ENCODE measurements at places on chromosomes 13 and 19.

- DNase-seq = no peak
Measured at GRCh38 chr13:22738357-22738756, 442.4 kb upstream of the SGCG start.

DNA sequence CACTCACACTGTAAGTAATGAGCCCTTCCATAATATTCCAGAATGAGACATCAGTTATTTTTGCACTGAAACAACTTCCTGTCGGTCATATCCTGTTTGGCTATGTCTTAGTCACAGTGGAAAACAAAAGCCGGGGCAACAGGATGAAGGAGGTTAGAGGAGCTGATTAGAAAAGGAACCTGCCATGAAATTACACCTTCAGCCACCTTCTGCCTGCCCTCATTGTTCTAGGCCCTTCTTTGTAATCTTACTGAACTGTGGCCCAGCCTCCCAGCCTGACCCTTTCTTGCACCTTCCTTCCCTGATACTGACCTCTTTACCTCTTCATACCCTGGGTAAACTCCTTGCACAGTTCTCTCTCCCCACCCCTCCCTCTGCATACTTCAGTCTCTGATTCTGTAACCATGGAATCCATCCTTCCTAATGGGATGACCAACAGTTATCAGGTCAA is 67.3 kb downstream of the DOCK9 start:
- DNase-seq = no peak

- peak; percentile 72 for DNase-seq
Measured at GRCh38 chr19:18762125-18763023, 28.7 kb downstream of the COMP start.

GRCh38 chr19:33727331-33727998 is 69.2 kb upstream of the KCTD15 start:
- peak; percentile 43 for DNase-seq

DNA sequence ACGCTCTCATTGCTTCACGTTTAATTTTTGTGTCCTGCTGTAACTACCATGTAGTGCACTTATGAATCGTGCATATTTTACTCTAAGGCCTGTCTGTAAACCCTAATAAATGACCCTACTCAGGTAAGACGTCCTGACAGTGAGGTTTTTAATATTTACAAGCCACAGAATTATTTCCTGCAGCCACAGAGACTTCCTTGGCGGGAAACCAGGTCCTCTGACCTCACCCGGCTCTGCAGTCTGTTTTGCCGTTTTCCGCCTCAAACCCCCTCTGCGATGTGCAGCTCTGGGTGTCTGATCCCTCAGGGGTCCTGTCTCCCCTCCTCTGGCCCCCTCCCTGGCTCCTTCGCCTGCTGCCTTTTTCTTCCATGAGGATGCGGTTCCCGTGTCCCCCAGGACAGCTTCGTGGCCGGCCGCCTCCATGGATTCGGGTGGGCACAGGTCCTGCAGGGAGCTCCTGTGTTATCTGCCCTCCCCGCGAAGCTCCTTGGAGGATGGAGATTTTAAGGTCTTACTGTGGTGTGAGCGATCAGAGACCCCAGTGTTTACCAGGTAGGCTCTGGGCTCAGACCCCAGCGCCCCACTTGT is 66.3 kb downstream of the MCF2L start:
- no peak for DNase-seq

DNA sequence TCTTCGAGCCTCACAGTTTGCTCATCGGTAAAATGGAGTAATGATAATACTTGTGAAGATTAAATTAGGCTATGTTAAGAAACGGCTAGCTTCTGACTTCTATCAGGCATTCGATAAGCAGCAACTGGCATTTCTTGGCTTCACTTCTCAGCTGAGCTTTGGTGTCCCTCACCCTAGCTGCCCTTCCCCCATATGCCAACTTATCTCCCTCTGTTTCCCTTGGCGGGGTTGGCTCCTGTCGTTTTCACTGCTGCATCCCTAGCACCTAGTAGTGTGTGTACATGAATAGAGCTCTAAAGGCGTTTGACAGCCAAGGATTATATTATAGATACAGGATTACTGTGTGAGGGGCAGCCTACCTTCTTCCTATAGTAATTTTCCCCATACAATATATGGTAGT is 97.5 kb downstream of the TNFSF11 start:
- DNase-seq = no peak

GRCh38 chr13:90281709-90282108 is 1065.8 kb upstream of the MIR17HG start:
- DNase-seq = no peak

DNA sequence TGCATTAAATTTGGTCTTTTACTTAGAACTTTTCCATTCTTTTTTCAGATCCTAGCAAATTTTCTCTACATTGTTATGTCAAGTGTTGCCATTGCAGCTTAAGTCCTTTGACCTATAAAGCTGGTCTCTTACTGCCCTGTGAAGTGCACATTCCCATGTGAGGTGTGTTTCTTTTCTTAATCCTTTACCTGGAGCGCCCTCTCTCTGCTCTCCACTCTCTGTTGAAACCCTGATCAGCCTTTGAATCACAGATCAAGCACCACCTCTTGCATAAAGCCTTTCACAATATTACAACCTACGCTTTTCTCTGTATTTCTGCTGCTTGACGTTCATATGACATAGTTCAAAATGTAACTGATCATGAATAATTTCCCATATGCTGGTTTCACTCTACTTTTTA is 84.8 kb downstream of the PCDH17 start:
- DNase-seq = no peak

- no peak for DNase-seq
Measured at GRCh38 chr19:29952646-29953045, 10.6 kb downstream of the URI1 start.

- DNase-seq = no peak
Measured at GRCh38 chr13:97588993-97589392, 155.0 kb downstream of the RAP2A start.

- no peak for DNase-seq
Measured at GRCh38 chr19:51824281-51825005, 29.5 kb downstream of the FPR3 start.

DNA sequence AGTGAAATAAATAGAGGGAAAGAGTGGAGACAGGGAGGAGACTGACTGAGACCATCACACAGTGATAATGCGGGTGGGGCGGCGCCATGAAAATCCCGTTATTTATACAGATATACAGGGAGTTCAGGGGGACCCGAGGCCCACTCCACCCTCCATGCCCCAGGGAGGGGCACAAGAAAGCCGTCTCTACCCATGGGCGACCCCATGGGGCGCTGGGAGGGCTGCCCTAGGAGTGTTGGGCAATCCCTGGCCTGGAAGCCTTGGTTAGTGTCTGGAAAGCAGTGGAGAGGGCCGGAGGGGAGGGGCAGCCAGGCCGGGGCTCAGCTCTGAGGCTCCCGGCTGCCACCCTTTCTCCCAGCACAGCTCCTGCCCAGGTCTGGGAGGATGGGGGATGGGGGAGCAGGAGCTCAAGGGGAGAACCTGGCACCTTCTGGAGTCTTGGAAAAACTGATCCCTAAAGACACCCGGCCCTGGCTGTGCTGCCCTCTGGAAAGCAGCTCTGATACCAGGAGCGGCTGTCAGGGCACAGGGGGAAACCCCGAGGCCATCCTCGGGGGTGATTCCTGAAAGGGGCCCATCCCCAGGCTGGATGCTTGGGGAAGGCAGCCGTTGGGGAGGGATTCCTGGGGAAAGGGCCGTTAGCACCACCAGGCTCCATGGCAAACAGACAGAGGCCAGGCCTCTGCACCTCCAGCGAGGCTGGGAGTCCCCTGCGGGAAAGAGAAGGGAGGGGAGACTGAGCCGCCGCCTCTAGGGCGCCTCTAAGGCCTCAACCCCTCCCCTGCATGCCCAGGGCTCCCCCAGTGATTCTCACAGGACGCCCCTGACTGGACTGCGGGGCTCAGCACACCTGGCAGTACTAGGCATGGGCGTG is 3.0 kb upstream of the PRKD2 start:
- DNase-seq = no peak

DNA sequence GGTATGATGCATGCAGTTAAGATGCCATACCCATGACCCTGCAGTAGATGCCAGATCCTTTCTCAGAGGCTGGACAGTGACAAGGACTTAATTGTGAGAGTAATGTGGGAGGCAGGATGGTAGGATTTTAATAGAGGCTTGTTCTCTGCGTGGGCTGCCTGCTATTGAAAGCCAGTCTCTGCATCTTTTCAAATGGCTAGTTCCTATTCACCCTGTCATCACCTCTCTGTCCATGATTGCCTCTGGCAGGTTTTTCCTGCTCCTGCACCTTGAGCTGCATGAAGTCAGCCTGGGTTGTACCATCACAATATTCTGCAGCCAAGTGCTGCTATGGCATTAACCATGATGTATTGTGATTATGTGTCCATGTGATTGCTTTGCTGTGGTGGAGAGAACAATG is 440.5 kb downstream of the ITGBL1 start:
- peak; percentile 12 for DNase-seq

DNA sequence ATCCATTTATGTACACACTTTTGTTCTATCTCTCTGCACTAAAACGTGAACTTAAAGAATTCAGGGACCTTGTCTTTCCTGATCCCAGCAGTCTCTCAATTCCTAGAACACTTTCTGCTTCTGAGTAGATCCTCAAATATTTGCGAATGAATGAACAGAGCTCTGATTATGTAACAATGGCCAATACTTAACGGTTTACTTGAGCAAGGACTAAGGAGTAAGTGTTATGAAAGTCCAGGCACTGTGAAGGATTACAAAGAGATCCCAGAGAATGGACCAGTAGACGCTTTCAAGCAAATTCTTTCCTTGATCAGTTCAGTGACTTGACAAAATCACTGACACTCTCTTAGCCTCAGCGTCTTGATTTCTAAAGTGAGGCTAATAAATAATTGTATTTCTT is 514.5 kb upstream of the KLHL1 start:
- DNase-seq = no peak

DNA sequence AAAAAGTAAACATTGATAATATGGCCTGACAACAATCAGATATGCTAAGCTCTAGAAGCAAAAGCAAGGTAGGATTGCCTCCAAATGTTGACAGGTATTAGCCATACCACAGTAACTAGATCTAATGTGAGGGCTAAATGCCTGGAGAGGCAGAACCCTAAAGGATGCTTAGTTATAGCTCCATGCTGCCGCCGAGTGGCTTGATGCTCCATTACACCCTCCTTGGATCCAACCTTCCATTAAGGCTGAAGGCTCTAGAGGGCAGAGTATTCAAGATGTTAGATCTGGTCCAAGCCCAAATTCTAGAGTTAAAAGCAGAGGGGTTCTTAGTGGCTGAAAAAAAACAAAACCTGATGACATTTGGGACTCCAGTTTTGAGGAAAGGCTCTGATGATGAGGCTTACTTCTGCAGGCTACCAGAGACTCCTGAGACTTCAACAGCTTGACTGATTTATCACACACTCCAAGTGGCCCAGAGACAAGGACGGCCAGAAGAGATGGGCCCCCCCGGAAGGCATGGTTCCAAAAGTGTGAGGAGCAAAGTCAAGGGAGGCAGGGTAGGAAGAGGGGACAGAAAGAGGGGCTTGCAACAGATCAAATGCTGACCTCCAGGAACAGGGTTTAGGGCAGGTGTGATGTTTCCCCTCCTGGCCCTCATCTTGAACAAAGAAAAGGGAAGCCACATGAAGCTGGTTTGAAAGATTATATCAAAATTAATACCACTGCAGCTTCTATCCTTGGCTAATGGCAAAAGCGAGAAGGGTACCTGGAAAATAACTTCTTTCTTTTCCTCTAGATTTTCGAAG is 21.9 kb upstream of the CPB2 start:
- DNase-seq = peak; percentile 72

GRCh38 chr13:51330791-51331190 is 8.7 kb upstream of the SERPINE3 start:
- DNase-seq = no peak

GRCh38 chr13:37026771-37027170 is 26.2 kb downstream of the EXOSC8 start:
- DNase-seq = no peak

GRCh38 chr13:111304603-111305289 is 15.7 kb upstream of the TEX29 start:
- DNase-seq = no peak

DNA sequence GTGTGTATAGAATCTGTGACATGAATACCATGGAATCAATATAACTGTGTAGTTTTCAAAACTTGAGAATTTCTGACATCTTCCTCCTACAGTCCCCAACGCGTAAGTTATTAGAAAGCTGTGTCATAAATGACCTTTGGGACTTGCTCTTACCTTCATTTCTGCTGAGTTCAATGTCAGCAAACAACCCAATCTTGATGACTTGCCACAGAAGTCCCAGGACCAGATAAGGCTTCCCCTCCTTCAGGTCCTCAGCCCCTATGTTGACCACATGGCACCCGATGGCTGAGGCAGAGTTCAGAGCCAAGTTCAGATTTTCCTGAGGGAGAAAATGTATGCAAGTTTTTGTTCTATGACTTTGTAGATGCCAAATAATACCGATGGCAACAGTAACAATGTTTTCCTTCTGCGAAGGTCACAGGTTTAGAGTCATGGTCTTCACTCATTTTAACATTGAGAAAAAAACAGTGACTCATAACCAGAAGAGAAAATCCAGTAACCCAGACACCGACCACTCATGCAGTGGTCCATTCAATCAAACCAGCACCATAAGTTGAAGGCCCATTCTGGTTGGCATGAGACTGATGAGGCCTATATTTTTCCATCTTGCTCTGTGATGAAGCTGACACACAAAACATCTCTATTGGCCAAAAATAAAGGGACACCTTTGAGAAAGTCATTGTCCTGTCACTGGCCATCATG is 29.2 kb downstream of the LCP1 start:
- no peak for DNase-seq

- no peak for DNase-seq
Measured at GRCh38 chr13:76556627-76557026, 329.6 kb downstream of the KCTD12 start.

- DNase-seq = no peak
Measured at GRCh38 chr19:42389899-42390298, at the start of gene CNFN. CNFN (minus strand) TSS chr19:42390297; CDS start chr19:42389037, 1,260 bp downstream.

GRCh38 chr19:48683349-48683748 is 10.5 kb upstream of the NTN5 start:
- peak; percentile 70 for DNase-seq

DNA sequence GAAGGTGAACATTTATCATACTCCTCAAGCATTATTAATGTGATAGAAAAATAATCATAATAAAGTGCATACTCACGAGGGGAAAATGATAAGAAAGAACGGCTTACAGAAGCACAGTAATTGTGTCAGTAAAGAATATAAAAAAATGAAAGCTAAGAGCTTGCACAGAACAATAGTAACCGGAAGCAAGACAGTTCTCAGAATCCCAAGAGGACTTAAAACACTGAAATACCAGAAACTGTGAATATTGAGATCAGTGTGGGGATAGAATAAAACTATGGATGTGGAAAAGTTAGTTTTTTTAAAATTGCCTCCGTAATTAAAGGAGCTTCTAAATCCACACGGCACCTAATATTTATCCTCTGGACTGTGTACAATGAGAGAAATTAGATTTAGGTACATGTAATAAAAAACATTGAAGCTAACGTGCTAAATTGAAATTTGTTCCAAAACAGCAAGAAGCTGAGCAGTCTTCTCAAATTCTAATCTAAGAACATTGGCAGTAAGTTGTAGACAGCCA is 482.7 kb downstream of the SLITRK6 start:
- no peak for DNase-seq

- no peak for DNase-seq
Measured at GRCh38 chr13:74061926-74062595, 72.1 kb downstream of the KLF12 start.

- peak; percentile 52 for DNase-seq
Measured at GRCh38 chr13:98576200-98576945, 534 bp downstream of the STK24 start.

- no peak for DNase-seq
Measured at GRCh38 chr19:34306213-34306661, 51.9 kb downstream of the GARRE1 start.
